Sigmoid colon (tissue), 7 donors: ENCODE measurements at places on chromosomes 2 and 18. TPM values are rescaled to one million over a fixed set of nuclear protein-coding genes. Genes with fewer than 3 reads are reported as not detected.
A peak's percentile ranks its signal among the peaks of the same experiment; 100 is the strongest.

DNA sequence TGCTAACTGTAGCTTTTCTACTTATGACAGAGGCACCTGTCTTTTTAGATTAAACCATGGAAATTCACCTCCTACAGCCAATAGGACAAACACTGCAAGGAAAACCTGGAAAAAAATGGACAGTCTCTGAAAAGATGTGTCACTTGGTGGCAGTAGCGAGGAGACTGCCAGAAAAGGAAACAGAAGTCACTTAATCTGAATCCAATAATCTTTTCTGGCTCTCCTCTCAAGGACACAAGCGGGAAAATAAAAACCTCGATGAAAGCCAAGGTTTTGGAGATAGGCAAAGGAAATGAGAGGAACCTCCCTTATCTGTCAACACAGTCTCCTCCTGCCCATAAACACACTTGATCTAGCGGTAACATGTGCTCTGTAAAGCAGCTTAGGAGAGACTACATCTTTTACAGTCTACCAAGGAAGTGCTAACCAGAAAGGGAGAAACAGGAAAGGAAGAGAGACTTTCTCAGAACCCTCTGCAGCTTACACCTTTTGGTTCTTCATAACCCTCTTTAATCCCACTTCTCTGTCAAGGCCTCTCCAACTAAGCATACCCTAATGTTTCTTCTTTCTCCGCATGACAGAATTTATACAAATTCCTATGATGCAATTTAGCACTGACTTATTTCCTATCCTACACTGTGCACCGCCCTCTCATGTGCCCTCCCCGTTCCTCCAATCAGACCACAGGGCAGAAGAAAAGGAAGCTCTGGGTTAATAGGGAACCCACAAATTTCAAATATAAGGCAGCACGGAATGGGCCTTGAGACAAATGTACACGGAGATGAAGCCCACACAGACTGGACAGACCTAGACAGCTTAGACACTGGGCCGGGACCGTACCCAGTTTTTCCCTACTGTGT, 52.8 kb downstream of the CLASP1 start:
- H3K36me3 ChIP-seq, result no peaks in the 10 kb centered on the region
- peaks cover 15% of the 10 kb centered on the region for H3K4me1 ChIP-seq
- DNase-seq, result no peak
- no peaks in the 10 kb centered on the region for H3K27me3 ChIP-seq

DNA sequence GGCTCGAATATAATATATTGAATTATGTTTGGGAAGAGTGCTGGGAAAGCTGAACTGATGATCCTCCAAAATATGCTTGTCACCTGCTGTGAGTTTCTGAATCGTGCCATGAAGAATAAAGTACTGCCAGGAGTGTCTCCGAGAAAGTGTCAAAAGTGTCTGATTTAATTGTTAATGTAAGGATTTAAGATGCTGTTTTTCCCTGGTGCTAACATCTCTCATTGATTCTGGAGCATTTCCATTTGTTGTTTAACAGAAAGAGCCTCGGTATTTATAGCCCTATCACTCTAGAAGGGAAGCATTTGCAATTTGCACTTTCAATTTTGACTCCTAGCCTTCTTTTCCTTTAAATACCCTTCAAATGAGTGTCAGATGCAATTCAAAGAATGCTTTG, 342.2 kb downstream of the RND3 start:
- H3K27ac ChIP-seq, result no peak overlapping the region
- no peak for DNase-seq
- H3K4me3 ChIP-seq, result no peak overlapping the region
- H3K36me3 ChIP-seq, result no peaks in the 10 kb centered on the region
- H3K4me1 ChIP-seq, result no peaks in the 10 kb centered on the region

DNA sequence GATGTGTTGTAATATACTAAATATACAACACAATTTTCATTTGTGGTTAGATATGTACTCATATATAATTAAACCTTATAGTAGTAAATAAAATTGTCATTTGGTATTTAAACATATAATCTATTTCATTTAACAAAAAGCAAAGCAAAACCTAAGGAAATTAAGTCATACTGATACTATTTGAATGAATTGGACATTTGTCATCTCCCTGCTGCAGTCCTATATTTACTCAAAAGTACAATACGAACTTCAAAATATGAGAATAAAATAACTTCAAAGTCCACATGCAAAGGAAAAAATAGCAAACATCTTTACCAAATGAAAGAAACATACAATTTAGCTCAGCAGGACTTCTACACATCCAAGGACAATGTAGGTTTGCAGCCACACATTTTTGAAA, 11.8 kb upstream of the HAT1 start:
- H3K27ac ChIP-seq, result no peak overlapping the region
- DNase-seq, result no peak
- no peaks in the 10 kb centered on the region for H3K36me3 ChIP-seq
- no peak overlapping the region for H3K4me3 ChIP-seq
- no peaks in the 10 kb centered on the region for H3K27me3 ChIP-seq

DNA sequence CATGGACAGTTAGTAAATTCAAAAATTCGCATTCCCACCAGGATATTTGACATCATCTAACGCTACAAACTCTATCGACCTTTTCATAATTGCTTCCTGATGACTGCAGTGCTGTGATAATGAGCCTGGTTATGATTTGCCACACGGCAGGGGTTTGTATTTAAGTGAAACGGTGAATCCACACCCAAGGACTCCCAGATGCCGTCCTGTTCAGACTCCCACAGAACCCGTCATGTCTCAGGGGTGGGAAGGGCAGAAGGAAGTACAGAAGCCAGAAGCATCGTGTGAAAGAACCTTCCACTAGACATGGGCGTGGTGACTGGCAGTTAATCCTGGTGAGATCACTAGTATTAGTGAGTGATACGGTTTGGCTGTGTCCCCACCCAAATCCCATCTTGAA, 91.2 kb upstream of the TMEM18 start:
- DNase-seq, result no peak
- H3K4me3 ChIP-seq, result no peak overlapping the region
- H3K27me3 ChIP-seq, result no peaks in the 10 kb centered on the region
- no peak overlapping the region for H3K27ac ChIP-seq

DNA sequence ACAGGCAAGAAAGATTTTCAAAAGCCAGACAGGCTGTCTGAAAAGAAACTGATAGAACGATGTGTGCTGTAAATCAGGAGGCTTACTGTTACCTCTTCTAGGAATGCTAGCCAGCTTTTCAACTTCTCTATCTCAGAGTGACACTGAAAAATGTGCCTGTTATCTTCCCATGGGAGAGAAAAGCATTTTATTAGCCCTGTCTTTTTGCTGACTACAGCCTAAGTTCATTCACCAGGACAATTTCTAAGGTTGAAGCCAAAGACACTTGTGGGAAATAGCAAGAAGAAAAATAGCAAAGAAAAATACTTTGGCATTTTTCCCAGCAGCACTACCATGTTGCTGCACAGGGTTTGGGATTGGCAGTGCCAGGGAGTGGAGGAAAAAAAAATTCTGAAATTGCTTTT, 34.0 kb downstream of the ABCB11 start:
- no peak for DNase-seq
- no peaks in the 10 kb centered on the region for H3K27me3 ChIP-seq
- H3K4me1 ChIP-seq, result peaks cover 13% of the 10 kb centered on the region
- no peaks in the 10 kb centered on the region for H3K36me3 ChIP-seq
- H3K27ac ChIP-seq, result no peak overlapping the region

- no peak overlapping the region for H3K27ac ChIP-seq
- H3K27me3 ChIP-seq, result no peaks in the 10 kb centered on the region
- no peaks in the 10 kb centered on the region for H3K36me3 ChIP-seq
- H3K4me1 ChIP-seq, result no peaks in the 10 kb centered on the region
- no peak for DNase-seq
- no peak overlapping the region for H3K4me3 ChIP-seq
These were observed 134.8 kb downstream of the SLC8A1 start for GRCh38 chr2:40317046-40317445.

- H3K27ac ChIP-seq, result no peak overlapping the region
- DNase-seq, result no peak
- no peaks in the 10 kb centered on the region for H3K36me3 ChIP-seq
- no peak overlapping the region for H3K4me3 ChIP-seq
- no peaks in the 10 kb centered on the region for H3K27me3 ChIP-seq
These were observed 817.4 kb upstream of the ACVR2A start for GRCh38 chr2:147027436-147027835.

GRCh38 chr2:65370387-65371073, 61.9 kb downstream of the SPRED2 start:
- no peak for DNase-seq
- no peaks in the 10 kb centered on the region for H3K27me3 ChIP-seq
- no peak overlapping the region for H3K4me3 ChIP-seq
- peaks cover 21% of the 10 kb centered on the region for H3K4me1 ChIP-seq
- H3K36me3 ChIP-seq, result no peaks in the 10 kb centered on the region
- H3K27ac ChIP-seq, result no peak overlapping the region

ADCYAP1 gene
- total RNA-seq, result 5.6 TPM

- H3K27me3 ChIP-seq, result no peaks in the 10 kb centered on the region
- DNase-seq, result no peak
- H3K27ac ChIP-seq, result no peak overlapping the region
- no peak overlapping the region for H3K4me3 ChIP-seq
- H3K4me1 ChIP-seq, result no peaks in the 10 kb centered on the region
These were observed 56.4 kb upstream of the LRRC30 start for GRCh38 chr18:7174344-7175095.

- no peak for DNase-seq
- H3K36me3 ChIP-seq, result no peaks in the 10 kb centered on the region
- H3K27ac ChIP-seq, result no peak overlapping the region
These were observed 29.0 kb downstream of the SERPINB5 start for GRCh38 chr18:63505566-63506335.

RESP18 gene
- not detected for total RNA-seq

DNA sequence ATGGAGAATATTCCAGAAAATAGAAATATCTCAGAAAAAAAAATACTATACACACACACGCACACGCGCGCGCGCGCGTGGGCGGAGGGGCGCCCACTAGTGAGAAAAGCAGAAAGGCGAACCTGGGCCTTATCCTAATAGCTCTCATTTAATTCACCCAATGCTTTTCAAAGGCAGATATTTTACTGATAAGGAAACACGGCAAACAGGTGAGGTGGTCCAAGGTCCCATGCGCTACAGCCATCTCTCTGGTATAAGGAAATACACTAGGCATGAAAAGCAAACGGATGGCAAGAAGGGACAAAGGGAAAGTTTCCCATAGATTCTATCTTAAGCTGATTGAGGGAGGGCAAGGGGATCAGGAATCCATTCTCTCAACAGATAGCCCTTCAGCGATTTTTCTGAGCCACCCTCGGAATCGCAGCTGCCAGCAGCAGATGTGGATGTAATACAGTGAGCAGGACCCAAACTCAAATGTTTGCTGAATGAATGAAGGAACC, 136.7 kb downstream of the TMEM247 start:
- DNase-seq, result no peak
- H3K27ac ChIP-seq, result peak overlapping the region; percentile 94
- H3K4me1 ChIP-seq, result peaks cover 30% of the 10 kb centered on the region
- no peaks in the 10 kb centered on the region for H3K27me3 ChIP-seq
- peak overlapping the region; percentile 80 for H3K4me3 ChIP-seq

CHMP3 gene
- 101 TPM for total RNA-seq

HOXD12 gene
- total RNA-seq, result 1.8 TPM

CLK1 gene
- total RNA-seq, result 222 TPM

GRCh38 chr18:27556741-27557140, 371.6 kb upstream of the CHST9 start:
- no peak for DNase-seq
- H3K36me3 ChIP-seq, result no peaks in the 10 kb centered on the region
- H3K27me3 ChIP-seq, result no peaks in the 10 kb centered on the region
- H3K27ac ChIP-seq, result no peak overlapping the region
- no peak overlapping the region for H3K4me3 ChIP-seq

DNA sequence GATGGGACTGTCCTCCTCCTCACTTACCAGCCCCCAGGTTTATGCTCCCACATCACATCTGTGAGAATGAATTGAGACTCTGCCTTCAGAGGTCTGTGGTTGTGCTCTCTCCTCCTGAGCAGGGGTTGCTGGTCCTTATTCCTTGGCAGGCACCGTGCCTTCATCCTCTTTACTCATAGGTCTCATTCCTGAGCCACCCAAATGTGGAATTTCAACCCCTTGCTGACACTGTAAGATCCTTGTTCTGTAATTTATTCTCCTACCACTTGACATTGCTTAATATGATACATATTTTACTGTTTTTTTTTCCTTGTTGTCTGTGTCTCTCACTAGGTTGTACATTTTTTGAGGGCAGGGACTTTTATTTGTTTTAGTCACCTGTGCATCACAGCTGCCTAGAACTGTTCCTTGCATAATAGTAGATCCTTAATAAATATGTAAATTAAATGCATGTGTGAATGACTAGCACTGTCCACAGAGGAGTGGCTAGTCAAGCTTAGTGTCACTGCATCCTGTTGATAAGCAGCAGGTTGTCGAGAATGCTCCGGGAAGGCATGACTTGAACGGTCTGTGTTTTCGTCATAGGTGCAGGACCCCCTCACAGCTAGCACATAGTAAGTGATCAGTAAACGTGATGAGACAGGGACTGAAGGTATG, 180.6 kb downstream of the ZNF407 start:
- peaks cover 11% of the 10 kb centered on the region for H3K4me1 ChIP-seq
- H3K36me3 ChIP-seq, result no peaks in the 10 kb centered on the region
- no peaks in the 10 kb centered on the region for H3K27me3 ChIP-seq
- no peak overlapping the region for H3K4me3 ChIP-seq
- no peak overlapping the region for H3K27ac ChIP-seq

GRCh38 chr18:34773961-34774766, 64.1 kb downstream of the DTNA start:
- H3K27ac ChIP-seq, result peak overlapping the region; percentile 63
- H3K36me3 ChIP-seq, result no peaks in the 10 kb centered on the region
- peaks cover 28% of the 10 kb centered on the region for H3K4me1 ChIP-seq
- H3K27me3 ChIP-seq, result no peaks in the 10 kb centered on the region
- no peak overlapping the region for H3K4me3 ChIP-seq
- DNase-seq, result peak; percentile 70

- H3K36me3 ChIP-seq, result no peaks in the 10 kb centered on the region
- DNase-seq, result no peak
- no peaks in the 10 kb centered on the region for H3K27me3 ChIP-seq
- no peak overlapping the region for H3K27ac ChIP-seq
- H3K4me1 ChIP-seq, result no peaks in the 10 kb centered on the region
These were observed 94.0 kb upstream of the SOX11 start for GRCh38 chr2:5598156-5598555.

GRCh38 chr18:26277374-26277773, 51.1 kb downstream of the TAF4B start:
- no peaks in the 10 kb centered on the region for H3K27me3 ChIP-seq
- no peaks in the 10 kb centered on the region for H3K4me1 ChIP-seq
- DNase-seq, result no peak

GRCh38 chr2:104040771-104041170, 813.1 kb upstream of the POU3F3 start:
- no peak overlapping the region for H3K27ac ChIP-seq
- no peaks in the 10 kb centered on the region for H3K36me3 ChIP-seq
- no peak for DNase-seq
- no peaks in the 10 kb centered on the region for H3K27me3 ChIP-seq
- H3K4me1 ChIP-seq, result no peaks in the 10 kb centered on the region

GRCh38 chr2:174499371-174499770, 12.5 kb upstream of the GPR155 start:
- H3K27ac ChIP-seq, result no peak overlapping the region
- no peak for DNase-seq
- H3K4me1 ChIP-seq, result no peaks in the 10 kb centered on the region
- H3K4me3 ChIP-seq, result no peak overlapping the region

- DNase-seq, result no peak
- no peaks in the 10 kb centered on the region for H3K4me1 ChIP-seq
These were observed 65.7 kb upstream of the CHMP1B start for GRCh38 chr18:11785444-11786055.

GRCh38 chr2:144330951-144331673, 188.8 kb downstream of the ZEB2 start:
- H3K4me3 ChIP-seq, result peak overlapping the region; percentile 83
- DNase-seq, result no peak
- no peaks in the 10 kb centered on the region for H3K36me3 ChIP-seq
- H3K27me3 ChIP-seq, result no peaks in the 10 kb centered on the region
